Stimulated activated CD8-positive, alpha-beta memory T cell treated with anti-CD3 and anti-CD28 coated beads, Interleukin-2, amount 100 ng/mL, for 1 hour (primary cell): ENCODE measurements at places on chromosomes 2 and 18.

- DNase-seq = no peak
These were observed 47.9 kb upstream of the RAB12 start for GRCh38 chr18:8561123-8561910.

DNA sequence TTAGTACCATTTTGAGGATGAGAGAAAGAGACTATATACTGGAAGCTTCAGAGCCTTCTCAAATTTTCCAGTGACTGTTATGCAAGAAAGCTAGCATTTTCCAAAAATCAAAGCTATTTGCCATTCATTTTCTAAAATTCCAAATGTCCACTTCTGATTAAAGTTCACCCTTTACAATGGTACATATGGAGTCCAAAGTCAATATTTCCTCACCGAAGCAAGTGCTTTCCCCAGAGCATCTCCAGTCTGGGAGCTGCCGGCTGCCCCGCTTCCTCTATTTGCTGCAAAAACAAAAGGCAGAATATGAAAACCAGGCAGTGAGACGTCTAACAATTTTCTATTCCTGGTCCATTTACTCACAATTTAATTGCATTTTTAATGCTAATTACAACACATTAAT lies 302.0 kb upstream of the CCDC68 start:
- DNase-seq = no peak

DNA sequence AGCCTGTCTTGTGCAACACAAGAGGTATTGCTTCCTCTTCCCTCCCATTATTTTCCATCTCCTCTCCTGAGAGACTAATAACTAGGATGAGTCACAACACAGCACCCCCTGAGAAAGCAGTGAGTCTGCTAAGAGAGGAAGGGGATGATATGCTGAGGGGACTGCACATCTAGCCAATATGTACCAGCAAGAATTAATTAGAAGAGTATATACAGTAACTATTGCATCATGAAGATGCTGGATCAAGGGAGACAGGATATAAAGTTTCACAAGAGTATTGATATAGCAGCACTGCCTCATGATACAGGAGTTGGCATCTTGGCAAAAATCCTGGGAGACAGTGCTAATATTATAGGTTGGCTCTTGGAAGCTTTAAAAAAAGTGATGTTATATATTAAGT lies 289.9 kb upstream of the RBMS1 start:
- DNase-seq = no peak

- no peak for DNase-seq
These were observed 284.7 kb downstream of the LRRTM1 start for GRCh38 chr2:80019571-80020460.

DNA sequence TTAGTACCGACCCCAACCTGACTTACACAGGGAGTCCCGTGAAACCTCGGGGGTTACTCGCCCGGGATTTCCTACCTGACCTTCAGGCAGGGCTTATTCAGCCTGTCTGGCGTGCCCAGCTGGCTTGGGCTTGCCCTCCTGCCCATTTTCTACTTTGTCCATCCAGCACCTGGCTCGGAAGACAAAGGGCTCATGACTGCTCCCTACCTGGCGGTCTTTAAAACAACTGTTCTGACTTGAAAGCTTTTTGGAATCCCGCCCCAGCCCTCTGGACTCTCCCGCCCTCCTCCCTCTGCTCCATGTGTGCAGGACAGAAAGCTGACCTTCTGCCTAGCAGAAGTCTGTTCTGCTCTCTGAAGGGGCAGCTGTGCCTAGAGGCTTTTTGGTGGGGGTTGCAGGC lies 43.1 kb downstream of the ACKR3 start:
- DNase-seq = no peak

DNA sequence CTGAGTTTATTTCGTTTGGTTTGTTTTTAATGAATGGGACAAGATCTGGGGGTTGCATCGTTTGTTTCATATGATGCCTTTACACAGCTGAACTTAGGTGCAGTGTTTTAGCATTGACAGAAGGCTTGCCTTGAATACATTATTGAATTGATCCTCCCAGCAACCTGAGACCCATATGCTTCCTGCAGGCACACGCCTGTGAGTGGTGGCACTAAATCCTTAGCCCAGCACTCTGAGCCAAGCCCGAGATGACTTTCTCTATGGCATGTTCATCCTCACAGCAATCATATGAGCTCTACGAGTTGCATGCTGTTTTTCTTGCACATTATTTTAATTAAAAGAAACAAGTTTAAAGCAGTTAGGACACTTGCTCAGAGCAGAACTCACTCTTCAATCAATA lies 47.8 kb upstream of the AGAP1 start:
- DNase-seq = no peak

DNA sequence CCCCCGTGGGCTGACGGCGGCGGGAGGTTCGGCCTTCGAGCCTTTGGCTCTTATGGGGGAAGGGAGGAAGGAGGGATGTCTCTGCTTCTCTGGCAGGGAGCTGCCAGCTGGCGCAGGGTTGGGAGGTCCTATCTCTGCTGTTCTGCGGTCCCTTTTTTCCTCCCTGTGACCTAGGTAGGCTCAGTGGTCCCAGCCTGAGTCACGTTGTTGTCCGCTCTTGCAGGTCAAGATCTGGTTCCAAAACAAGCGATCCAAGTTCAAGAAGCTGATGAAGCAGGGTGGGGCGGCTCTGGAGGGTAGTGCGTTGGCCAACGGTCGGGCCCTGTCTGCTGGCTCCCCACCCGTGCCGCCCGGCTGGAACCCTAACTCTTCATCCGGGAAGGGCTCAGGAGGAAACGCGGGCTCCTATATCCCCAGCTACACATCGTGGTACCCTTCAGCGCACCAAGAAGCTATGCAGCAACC lies 2.5 kb downstream of the DLX1 start:
- DNase-seq = no peak

GRCh38 chr2:238236571-238236970 lies 3.3 kb downstream of the HES6 start:
- DNase-seq = no peak

- no peak for DNase-seq
These were observed 20.4 kb upstream of the FEZ2 start for GRCh38 chr2:36618381-36618780.

- no peak for DNase-seq
These were observed 12.0 kb downstream of the RUFY4 start for GRCh38 chr2:218081063-218081462.

- no peak for DNase-seq
These were observed 10.7 kb downstream of the RPL31 start for GRCh38 chr2:101012706-101013181.

DNA sequence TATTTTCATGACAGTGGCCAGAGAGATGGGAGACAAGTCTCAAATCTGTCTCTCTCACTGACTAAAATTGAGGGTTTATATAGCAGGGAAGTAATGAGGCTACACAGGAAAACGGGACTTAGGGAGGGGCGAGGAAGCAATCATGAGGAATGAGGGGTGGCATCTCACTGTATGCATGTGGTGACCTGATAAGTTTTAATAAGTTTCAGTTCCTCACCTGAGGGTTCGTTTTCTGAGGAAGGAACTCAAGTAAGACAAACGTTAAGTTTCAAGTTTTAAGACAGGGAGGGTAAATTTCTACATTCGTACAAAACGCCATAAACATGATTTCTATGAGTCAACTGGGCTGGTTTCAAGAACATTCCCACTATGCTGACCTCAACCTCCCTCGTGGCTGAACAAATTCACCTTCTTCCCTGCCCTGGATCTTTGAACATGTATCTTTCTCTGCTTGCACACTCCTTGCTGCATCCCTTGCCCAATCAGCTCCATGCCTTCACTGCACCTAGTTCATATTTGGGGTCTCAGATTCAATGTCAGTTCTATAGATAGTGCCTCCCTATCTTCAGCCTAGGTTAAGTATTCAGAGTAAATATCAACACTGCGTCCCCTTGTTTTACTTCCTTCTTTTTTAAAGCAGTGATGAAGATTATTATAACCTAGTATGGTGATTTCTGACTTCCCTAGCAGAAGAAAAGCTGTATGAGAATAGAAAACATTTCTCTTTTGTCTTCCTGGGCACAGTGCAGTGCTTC lies 53.3 kb upstream of the CNTNAP5 start:
- no peak for DNase-seq

GRCh38 chr2:223300326-223300725 lies 248.3 kb downstream of the KCNE4 start:
- DNase-seq = no peak

- DNase-seq = no peak
These were observed 3.8 kb downstream of the LIPT1 start for GRCh38 chr2:99158599-99158998.

- DNase-seq = no peak
These were observed 1.1 kb downstream of the UXS1 start for GRCh38 chr2:106192752-106193689.

DNA sequence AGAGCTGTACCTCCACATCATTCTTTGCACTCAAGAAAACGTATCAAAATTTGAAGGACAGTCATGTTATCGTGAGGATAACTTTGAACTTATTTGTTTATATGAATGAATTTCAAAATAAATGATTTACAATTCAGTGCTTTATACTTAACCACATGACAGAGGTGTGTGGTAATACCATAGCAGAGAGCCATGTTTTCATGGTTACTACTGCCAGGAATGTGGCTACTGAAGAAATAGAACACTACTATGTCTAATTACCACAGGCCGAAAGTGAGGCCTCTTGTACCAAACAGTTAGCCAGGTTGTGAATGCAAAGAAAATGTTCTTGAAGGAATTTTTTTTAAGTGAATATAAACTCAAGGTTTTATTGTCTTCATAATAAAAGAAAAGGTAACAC lies 49.2 kb downstream of the AAK1 start:
- DNase-seq = no peak

DNA sequence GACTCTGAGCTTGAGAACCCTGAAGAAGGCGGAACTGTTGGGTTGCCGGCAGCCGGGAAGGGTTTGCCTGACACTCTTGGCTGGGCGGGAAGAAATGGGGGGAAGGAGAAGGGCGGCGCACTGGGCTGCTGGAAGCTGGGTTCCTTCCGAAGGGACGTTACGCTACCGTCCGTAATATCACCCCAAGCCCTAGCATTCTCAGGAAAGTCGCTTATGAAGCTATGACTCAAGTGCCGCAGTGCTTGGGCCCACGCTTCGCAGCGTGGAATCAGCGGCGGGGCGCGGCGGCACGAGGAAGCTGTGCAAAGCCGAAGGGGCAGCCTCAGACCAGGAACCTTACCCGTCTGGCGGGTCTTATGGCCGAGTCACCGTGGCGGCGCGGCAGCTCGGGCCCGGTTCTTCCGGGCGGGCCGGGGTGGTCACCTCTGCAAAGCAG lies 50.2 kb upstream of the SIGLEC15 start:
- no peak for DNase-seq

- no peak for DNase-seq
These were observed 62.0 kb downstream of the ANKRD44 start for GRCh38 chr2:197248623-197249022.

DNA sequence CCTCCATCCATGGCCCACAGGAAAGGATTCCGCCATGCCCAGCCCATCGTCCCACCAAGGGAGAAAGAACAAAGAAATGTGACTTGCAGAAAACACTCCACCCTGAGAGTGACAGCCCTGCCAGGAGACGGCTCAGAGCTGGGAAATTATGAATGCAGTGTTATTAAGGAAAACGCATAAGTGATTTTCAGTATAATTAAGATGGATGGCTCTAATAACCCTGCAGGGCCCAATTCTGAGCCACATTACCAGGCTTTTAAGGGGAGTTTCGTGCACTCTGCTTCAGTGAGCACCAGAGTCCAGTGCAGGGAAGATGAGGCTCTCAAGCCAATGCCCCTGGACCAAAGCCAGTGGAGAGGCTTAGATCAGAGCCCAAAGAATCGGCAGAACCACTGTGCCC lies 10.6 kb upstream of the TEX51 start:
- no peak for DNase-seq

- DNase-seq = no peak
These were observed 40.3 kb upstream of the KCNJ13 start for GRCh38 chr2:232816657-232817056.

DNA sequence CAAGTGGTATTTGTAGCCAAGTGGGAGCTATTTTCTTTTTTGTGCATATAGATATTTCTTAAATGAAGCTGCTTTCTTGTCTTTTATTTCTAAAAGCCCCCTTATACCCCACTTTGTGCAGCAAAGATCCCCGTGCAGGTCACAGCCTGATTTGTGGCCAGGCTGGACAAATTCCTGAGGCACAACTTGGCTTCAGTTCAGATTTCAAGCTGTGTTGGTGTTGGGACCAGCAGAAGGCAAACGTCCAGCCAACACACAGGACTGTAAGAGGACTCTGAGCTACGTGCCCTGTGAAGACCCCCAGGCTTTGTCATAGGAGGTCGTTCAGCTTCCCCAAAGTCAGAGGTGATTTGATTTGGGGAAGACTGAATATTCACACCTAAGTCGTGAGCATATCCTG lies 21.9 kb downstream of the FOSL2 start:
- DNase-seq = no peak
